ENCODE measurements at places on chromosomes 12 and 14.

- no peak for ATAC-seq
These were observed 24.4 kb upstream of the KITLG start for GRCh38 chr12:88604646-88605045.

- peak; percentile 37 for ATAC-seq
These were observed 20.1 kb upstream of the LDHB start for GRCh38 chr12:21677622-21678277.

DNA sequence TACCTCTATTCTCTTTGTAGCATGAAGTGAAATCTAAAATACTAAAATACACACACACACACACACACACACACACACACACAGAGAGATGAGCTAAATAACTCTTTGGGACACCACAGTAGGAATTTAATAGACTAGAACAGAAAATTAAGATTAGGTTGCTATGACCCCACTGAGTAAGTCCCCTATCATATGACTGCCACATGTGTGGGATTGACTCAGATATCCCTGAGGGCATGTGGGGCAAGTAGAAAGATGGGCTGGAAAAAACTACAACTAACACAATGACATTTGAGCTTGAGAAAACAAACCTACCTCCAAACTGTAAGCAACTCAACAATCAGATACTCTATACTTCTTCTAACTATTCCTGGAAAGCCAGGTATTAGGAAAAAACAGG, 27.0 kb downstream of the SLC25A21 start:
- no peak for ATAC-seq

GRCh38 chr12:3152892-3153291, 75.7 kb downstream of the TSPAN9 start:
- ATAC-seq, result peak; percentile 37
